ENCODE measurements at places on chromosomes 7 and 10. TPM values are rescaled to one million over a fixed set of nuclear protein-coding genes. Genes with fewer than 3 reads are reported as not detected.

TAS2R41 gene
- total RNA-seq, result not detected

CFAP58 gene
- total RNA-seq, result 0.14 TPM

DNA sequence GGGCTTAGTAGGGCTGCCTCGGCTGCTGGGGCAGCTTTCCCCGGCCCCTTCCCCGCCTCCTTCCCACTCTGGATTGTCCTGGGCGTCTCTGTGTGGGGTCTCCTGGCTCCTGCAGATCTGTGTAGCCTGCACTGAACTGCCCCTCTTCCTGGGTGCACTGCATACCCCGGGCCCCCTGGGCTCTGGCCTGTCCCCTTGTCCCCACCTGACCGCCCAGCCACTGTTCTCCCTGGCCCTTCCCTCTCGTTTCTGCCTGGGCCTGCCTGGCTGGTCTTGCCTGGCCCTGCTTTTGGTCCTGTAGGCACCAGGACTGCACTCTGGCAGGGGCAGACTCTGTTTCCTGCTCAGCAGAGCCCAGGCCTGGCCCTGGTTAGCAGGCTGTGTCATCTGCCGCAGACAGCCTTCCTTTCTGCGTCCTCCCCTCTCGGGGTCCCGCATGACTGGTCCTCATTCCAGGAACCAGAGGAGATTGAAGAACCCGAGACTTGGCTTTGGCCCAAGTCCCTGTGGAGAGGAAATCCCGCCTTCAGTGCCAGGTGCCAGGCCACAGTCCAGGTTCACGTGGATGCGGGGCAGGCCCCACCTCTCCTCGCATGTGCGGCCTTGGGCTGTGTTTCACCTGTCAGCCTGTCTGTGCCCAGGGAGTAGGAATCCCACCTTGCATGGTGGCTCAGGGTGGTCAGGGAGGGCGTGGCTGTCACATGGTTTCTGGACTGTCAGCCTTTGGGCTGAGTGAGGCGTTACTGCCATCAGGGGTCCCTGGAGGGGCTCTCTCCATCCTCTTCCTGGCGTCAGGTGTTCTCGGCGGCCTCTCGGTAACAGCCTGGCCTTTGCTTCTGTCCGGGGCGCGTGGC is 9.2 kb downstream of the INPP5A start:
- no peak overlapping the region for H3K4me3 ChIP-seq
- peaks cover 25% of the 10 kb centered on the region for H3K4me1 ChIP-seq
- no peak overlapping the region for H3K27ac ChIP-seq
- peak; percentile 65 for DNase-seq
- H3K36me3 ChIP-seq, result no peaks in the 10 kb centered on the region
- H3K27me3 ChIP-seq, result no peaks in the 10 kb centered on the region

GRCh38 chr10:10438335-10439100 is 579.2 kb upstream of the CELF2 start:
- H3K36me3 ChIP-seq, result no peaks in the 10 kb centered on the region
- DNase-seq, result no peak
- no peaks in the 10 kb centered on the region for H3K4me1 ChIP-seq

DNA sequence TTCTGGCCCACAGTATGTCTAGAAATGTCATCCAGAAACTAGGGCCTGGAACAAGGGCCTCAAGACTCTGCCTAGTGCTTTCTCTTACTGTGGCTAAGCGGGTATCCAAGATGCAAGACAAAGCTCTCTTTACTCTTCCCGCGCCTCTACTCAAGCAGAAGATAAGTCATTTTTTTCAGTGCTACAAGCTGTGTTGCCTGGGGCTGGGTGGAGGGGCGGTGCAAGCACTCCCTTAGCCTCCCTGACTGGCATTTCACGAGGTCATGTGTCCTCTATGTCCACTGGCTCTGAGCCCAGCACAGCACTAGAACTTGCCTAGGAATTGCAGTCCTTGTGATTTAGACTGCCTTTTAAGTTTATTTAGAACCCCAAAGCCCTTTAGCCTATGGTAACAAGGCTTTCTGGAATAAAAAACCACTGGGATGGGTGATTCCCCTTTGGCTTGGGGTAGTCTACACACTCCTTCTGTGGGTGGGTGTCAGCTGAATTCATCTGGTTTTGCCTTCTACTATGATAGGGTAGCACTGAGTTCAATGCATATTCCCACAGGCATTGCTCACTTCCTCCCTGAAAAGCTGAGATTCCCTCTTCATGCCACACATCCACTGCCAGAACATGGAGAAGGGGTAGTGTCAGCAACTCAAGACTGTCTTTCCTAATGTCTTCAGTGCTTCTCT is 371.8 kb upstream of the KCND2 start:
- H3K4me3 ChIP-seq, result no peak overlapping the region
- DNase-seq, result no peak
- no peaks in the 10 kb centered on the region for H3K4me1 ChIP-seq
- no peaks in the 10 kb centered on the region for H3K27me3 ChIP-seq
- H3K36me3 ChIP-seq, result no peaks in the 10 kb centered on the region

DNA sequence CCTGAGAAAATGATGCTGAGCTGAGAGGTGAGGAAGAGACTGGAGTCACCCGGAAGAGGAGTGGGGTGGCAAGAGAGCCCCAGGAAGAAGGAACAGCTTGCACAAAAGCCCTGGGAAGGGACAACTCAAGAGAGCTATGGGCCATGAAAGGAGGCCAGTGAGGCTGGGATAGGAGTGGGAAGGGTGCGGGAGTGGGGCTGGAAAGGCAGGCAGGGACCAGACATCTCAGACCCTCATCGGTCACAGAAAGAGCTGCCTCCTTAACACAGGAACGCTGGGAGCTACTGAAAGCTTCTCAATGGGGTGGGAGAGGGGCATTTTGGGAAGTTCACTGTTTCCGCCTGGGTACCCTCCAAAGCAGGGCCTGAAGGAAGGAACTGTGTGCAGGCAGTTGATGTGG is 122.0 kb upstream of the UNC5B start:
- DNase-seq, result peak; percentile 20
- no peak overlapping the region for H3K27ac ChIP-seq
- no peaks in the 10 kb centered on the region for H3K36me3 ChIP-seq
- no peaks in the 10 kb centered on the region for H3K27me3 ChIP-seq

DNA sequence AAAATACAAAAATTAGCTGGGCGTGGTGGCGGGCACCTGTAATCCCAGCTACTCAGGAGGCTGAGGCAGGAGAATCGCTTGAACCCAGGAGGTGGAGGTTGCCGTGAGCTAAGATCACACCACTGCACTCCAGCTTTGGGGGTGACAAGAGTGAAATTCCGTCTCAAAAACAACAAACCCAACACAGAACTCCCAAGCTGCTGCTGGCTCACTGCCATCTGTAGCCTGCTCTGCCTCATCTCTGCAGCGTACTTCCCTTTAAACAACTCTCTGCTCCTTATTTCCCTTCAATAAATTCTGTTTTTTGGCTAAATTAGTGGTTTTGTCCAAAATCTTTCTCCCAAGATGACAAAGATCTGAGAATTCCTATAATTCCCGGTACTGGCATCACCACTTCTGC is 189.2 kb upstream of the GALNT17 start:
- no peak for DNase-seq
- H3K4me1 ChIP-seq, result no peaks in the 10 kb centered on the region
- H3K27me3 ChIP-seq, result no peaks in the 10 kb centered on the region
- H3K27ac ChIP-seq, result no peak overlapping the region

All from upper lobe of right lung (tissue), 1 donor.